Activated CD4-positive, alpha-beta T cell treated with anti-CD3 and anti-CD28 coated beads, Interleukin-2, amount 10 ng/mL, durations not matched to agents 24 days and 14 days (primary cell): ENCODE measurements at places on chromosomes 2 and 18. TPM values are rescaled to one million over a fixed set of nuclear protein-coding genes. Genes with fewer than 3 reads are reported as not detected.
A peak's percentile ranks its signal among the peaks of the same experiment; 100 is the strongest.

GRCh38 chr2:239758279-239758877 lies 266.8 kb downstream of the NDUFA10 start:
- DNase-seq = no peak

DNA sequence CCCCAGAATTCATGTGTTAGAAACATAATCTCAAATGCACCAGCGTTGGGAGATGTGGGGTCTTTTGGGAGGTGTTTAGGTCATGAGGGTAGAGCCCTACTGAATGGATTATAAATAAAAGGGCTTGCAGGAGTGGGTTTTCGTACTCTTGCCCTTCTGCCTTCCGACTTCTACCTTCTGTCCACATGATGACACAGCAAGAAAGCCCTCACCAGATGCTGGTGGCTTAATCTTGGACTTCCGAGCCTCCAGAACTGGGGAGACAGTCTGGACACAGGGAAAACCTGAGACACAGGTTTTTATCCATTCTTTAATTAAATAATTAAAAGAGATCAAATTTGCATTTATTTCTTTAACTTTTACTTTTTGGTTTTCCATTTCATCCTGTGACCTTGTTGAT lies 87.8 kb downstream of the DIS3L2 start:
- no peak for DNase-seq

- DNase-seq = no peak
Observed at GRCh38 chr2:104701411-104701911, 152.5 kb upstream of the POU3F3 start.

GRCh38 chr2:214575030-214575429 lies 164.2 kb downstream of the VWC2L start:
- DNase-seq = no peak

- no peak for DNase-seq
Observed at GRCh38 chr2:118121986-118122524, 33.8 kb downstream of the INSIG2 start.

DNA sequence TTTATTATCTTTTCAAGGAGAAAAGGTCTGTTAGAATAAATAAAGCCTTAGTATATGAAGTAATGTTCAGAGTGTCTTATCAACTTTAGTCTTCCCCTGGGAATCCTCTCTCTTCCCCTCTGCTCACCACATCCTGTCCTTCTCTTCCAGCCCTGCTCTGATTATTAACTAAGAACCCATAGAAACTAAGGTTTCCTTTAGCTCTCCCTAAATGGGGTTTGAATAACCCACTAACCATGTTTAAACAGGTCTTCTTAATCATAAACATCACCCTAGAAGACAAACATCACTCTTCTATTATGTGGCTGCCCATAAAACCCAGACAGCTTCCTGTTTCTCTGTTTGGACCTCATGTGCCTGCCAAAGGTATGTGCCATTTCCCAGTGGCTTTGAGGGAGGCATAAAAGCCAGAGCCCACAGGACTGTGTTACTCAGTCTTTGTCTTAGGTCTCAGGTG lies 50.1 kb downstream of the SLC14A1 start:
- DNase-seq = peak; percentile 57

- no peak for DNase-seq
Observed at GRCh38 chr18:3405713-3406112, 44.3 kb upstream of the TGIF1 start.

GRCh38 chr2:138476186-138476585 lies 25.4 kb upstream of the SPOPL start:
- DNase-seq = no peak

DNA sequence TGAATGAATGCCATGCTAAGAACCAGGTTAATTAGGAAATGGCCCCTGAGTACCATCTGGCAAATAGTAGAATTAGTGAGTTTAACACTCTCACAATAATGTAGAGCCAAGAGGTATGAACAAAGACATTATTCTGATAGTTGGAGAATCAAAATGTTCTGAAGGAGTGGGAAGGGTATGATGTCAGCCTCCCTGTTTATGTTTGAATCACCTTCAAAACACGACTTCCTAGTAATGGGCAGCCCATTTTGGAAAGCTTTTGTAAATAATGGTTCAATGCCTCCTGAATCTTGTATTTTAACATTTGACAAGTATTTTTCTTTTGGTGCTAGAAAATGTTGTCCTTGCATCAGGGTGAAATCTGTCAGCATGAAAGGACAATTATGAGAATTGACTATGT lies 108.3 kb downstream of the DSEL start:
- DNase-seq = no peak

DNA sequence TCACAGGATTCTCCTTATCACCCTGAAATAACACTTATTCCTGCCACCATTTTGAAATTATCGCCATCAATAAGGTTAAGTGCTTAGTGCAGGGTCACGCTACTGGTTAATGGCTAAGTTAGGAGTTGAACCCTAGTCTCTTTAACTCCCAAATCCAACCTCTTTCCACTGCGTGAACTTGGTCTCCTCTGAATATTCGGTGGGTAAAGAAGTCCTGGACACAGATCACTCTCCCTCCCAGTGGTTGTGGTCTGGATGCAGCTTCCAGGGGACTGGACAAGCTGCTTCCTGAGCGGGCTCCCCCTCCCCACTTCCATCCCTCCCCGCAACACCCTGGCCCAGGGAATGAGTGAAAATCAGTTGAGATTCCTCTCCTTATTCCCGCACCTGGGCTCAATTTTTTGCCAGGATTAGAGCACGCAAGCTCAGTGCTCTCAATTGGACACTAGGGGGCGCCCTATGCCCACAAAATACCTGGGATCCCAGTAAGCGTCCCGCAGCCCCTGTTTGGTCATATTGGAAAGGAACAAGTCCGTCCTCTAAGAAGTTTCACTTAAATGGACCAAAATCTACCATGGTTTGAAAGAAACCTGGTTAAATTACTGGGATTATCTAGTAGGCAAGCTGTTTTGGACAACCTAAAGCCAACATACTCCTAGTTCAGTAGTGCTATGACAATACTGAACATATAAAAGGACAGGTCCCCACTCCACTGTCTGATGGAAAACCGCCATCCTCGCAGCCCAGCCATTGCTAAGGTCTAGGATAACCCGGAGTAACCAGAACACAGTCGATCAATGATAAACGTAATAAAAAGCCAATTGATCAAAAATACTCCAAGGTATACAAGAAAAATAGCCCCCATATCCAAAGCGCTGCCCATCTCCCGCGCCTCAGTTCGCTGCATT lies 40.4 kb downstream of the DHRS9 start:
- peak; percentile 91 for DNase-seq

DNA sequence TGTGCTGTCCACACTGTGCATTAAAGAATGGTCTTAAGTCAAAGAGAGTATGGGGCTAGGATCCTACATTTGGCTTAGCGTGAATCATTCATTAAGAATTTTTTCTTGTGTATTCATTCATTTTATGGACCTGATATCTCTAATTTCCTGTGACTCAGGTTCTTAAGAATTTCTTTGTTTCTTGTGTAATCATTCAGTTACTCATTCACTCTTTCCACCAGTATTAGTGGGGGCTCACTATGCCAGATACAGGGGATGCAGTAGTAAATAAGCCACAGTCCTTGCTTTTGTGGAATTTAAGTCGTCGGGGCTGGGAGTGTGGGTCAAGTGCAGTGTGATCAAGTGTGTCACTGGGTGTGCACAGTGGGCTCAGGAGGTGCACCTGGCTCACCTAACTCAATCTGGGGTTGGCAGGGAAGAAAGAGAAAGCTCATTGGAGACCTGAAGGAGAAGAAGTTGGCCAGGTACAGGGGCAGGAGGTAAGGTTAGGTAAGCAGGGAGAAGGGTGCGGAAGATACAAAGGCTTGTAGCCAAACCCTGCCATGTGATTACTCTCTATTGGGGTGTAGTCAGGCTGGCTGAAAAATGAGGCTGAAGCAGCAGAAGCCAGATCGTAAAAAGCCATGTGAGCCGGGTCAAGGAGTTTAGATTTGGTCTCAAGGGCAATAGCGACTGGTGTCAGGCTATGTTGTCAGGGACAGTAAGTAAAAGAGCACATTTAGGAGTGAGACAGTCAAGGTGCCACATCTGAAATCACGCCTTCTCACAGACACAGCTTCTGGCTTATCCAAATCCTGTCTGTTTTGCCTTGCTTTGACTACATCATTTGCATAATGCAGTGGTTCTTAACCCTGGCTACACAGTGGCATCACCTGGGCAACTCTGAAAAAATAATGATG lies 67.2 kb downstream of the KCTD1 start:
- no peak for DNase-seq

GRCh38 chr2:25544445-25544844 lies 128.9 kb downstream of the DTNB start:
- peak; percentile 44 for DNase-seq

DNA sequence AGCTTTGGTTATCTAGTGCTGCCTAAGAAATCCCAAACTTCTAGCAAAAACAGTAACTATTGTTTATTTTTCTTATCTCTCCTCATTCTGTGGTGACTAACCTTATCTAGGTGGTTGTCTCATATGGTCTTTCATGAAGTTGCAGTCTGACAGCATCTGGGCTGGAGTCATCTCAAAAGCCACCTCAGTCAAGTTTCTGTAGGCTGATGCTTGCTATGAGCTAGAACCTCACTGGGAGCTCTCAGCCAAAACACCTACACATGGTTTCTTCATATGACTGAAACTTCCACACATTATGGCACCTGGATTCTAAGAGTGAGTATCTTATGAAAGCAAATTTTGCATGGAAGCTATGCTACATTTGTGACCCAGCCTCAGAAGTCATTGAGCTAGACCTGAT lies 596.4 kb upstream of the VRK2 start:
- DNase-seq = no peak

DNA sequence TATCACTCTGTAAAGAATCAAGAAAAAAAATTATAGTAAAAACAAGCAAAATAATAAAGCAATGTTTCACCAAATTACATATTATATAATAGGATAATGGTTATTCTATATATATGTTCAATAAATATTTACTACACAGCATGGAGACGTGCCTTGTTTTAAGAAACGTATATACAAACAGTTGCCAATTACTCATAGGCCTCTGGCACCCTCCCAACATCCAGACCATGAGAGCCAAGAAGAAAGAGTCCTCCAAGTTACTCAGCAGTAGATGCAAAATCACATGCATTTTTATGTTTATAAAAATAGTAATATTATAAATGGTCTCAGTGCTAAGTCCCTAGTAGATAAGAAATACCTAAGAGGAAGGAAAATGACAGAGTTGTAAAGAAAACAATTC lies 64.8 kb downstream of the REV1 start:
- no peak for DNase-seq

GRCh38 chr2:239154971-239155805 lies 245.6 kb downstream of the HDAC4 start:
- no peak for DNase-seq

- DNase-seq = no peak
Observed at GRCh38 chr2:119449521-119449920, 17.9 kb downstream of the TMEM37 start.

GRCh38 chr18:35377875-35378573 lies 887 bp upstream of the ZNF396 start:
- no peak for DNase-seq

DNA sequence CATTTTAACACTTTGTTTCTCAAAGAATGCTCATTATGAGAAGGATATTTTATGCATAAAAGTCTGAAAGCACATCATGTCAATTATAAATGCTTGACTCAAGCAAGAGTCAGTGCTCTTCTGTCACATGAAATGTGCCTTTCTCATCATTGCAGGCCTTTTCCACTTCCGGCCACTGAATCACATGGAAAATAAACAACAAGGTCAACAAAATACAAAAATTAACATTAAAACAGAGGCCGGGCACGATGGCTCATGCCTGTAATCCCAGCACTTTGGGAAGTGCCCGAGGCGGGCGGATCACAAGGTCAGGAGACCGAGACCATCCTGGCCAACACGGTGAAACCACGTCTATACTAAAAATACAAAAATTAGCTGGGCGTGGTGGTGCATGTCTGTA lies 480.6 kb downstream of the SPAG16 start:
- no peak for DNase-seq

DNA sequence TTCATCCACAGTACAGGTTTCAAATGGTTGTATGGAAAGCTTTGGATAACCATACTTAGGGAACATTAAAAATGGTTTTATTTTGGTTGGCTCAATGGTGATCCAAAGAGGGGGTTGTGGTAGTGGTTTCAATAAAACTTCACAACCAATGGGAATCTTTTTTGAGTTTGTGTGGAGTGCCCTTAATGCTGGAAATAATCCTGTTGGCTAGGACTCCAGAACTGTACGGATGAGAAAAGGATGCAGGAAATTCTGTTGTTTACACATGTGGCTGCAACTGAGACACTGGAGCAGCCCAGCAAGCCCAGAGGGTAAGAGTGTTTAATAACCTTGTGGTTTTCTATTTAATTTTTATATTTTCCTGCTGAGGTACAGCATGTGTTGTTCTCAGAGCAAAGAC lies at the start of gene CCDC102B:
Gene CCDC102B, plus strand, starts transcription at position 210 of the 400 bp plus-strand sequence. CDS start 38,684 bp downstream, outside the sequence.
- DNase-seq = no peak

- no peak for DNase-seq
Observed at GRCh38 chr2:238325694-238326093, 5.4 kb downstream of the TRAF3IP1 start.

DNA sequence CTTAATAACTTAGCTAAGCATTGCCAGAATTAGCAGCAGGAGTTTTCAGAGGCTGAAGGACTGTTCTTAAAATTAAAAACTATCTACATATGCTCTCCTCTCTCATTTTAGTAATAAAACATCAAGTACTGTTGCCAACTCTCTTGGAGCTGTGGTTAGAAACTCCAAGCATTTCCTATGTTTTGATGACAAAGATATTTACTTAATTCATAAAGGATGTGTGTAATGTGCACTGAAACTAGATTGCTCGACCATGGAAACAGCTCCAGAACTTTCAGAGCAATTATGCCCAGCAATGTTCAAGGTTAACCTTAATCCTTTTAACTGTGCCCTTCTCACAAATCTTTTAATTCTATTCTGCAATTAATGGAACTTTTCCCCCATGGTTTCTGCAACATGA lies 8.4 kb downstream of the GRP start:
- DNase-seq = no peak

DNA sequence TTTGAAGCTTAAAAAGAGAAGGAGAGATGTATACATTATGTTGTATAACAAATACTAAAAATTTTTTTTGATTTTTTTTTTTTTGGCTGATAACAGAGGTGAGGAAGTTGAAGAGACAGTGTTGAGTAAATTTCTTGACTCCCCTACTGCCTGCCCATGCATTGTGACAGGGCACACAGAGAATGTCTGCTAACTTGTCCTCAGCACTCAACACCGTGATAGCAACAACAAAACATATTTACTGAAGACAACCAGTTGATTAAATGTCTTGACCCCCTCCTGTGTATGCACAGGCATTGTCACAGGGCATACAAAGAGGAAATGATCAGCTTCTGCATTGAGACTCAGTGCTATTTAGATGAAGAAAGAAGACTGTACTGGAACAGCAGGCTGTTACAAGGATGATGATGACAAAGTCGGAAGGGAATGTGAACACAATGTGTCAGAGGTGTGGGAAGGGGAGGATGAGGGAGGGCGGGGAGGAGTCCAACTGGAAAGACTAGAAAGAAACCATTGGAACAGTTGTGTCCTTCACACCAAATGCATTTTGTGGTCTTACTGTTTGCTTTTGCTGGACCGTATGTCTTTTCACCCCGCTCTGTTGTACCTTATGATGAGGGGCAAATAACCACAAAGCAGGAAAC lies 89.5 kb downstream of the CERS6 start:
- no peak for DNase-seq

NGEF gene
- 1.2 and 1.3 TPM in 2 replicates for total RNA-seq

SKOR2 gene
- not detected in 2 replicates for total RNA-seq

MGAT4A gene
- total RNA-seq = 48.8 and 49.2 TPM in 2 replicates

EFEMP1 gene
- not detected in 2 replicates for total RNA-seq

FAM237A gene
- not detected in 2 replicates for total RNA-seq

LYG1 gene
- total RNA-seq = 2.1 TPM in 2 replicates

TLX2 gene
- 0.54 and 0.70 TPM in 2 replicates for total RNA-seq

CNTNAP5 gene
- total RNA-seq = not detected in 2 replicates

RESP18 gene
- total RNA-seq = not detected in 2 replicates

RBFA gene
- total RNA-seq = 46.0 and 49.9 TPM in 2 replicates

RAX gene
- total RNA-seq = not detected in 2 replicates
